ENCODE measurements at places on chromosomes 1 and 21.

GRCh38 chr1:5552787-5553484 lies 439.3 kb downstream of the NPHP4 start:
- DNase-seq: no peak

- no peak for DNase-seq
Observed at GRCh38 chr21:41920476-41920875, 33.3 kb downstream of the C2CD2 start.

- DNase-seq: no peak
Observed at GRCh38 chr1:202578565-202578964, 131.7 kb downstream of the SYT2 start.

DNA sequence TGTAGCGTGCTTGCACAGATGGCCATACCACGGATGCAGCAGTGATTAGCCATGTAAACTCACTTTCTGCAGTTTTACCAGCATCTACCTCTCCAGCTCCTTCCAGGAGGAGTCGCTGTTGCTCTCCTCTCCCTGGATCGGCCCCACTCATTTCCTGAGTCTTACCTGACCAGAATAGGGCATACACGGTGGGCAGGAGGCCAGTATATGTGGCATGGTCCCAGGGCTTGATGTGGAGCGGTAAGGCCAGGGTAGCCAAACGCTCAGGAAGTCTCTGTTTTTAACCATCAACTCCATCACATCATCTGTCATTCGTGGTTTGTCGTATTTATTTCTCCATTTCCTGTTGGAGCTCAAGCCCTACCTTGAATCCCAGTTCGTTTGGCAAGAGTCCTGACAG lies 163.4 kb upstream of the USP24 start:
- DNase-seq: no peak

DNA sequence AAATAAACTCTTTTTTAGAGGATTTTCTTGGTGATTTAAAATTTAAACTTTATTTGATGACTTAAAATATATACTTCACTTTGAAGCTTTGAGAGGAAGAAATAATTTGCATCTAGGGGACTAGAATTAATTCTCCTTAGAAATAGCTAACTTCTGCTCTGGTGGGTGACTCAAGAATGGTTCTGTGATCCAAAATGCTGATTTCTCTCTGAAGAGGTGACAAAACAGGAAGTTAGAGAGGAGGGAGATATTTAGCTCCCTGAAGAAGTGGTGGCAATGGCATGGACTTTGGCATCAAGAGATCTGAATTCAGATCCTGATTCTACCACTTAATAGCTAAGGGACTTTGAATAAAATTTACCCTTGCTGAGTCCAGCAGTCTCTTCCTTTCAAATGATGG lies 125.8 kb upstream of the ATP1B1 start:
- no peak for DNase-seq

- DNase-seq: no peak
Observed at GRCh38 chr1:72013161-72013560, 269.2 kb downstream of the NEGR1 start.

GRCh38 chr21:32349333-32349944 lies 43.4 kb downstream of the URB1 start:
- DNase-seq: no peak

DNA sequence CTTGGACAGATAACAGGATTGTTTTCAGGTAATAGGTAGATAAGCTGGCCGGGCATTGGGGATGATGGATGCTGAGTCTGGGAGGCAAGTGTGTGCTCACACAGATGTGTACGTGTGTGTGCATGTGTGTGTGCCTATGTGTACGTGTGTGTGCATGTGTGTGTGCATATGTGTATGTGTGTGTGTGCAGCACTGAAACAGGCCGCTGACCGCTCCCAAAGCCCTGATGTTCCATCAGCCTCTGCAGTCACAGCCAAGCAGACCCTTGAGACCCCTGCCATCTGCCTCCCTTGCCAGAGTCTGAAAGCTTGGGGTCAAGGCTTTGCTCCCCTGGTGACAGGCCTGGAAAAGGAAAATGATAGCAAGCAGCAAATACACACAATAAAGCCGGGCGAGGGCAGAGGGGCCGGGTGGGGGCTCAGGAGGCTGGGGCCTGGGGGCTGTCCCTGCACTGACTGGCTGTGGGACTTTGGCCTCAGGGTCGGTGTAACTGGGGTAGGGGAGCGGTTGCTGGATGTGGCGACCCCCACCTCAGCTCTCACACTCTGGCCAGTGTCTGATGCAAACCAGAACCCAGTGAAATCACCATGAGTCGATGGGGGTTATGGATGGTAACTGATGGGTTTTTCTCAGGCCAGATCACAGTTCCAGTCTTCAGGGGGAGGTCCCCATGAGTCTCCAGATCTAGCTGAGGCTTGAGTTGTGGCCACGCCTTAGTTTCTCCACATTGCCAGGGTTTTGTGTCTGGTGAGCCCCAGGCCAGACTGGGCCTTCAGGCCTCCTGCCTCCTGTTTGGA lies 9.2 kb upstream of the TNFRSF8 start:
- no peak for DNase-seq

DNA sequence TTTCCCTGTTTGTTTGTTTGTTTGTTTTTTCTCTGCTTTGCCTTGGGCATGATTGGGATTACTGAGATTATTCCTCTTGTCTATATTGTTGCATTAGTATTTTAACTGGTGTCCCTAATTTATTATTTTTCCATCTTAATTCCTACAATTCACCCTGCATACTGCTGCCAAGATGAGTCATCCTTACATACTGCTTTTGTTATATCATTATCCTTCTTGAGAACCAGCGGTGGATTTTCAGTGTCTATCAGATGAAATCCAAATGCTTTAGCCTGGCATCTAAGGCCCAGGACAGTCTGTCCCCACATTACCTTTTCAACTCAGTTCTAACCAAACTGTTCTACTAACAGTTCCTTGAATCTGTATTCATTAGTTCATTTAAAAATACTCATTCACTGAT lies 101.7 kb downstream of the OLFML2B start:
- no peak for DNase-seq

GRCh38 chr1:88266051-88266450 lies 418.0 kb upstream of the PKN2 start:
- no peak for DNase-seq

DNA sequence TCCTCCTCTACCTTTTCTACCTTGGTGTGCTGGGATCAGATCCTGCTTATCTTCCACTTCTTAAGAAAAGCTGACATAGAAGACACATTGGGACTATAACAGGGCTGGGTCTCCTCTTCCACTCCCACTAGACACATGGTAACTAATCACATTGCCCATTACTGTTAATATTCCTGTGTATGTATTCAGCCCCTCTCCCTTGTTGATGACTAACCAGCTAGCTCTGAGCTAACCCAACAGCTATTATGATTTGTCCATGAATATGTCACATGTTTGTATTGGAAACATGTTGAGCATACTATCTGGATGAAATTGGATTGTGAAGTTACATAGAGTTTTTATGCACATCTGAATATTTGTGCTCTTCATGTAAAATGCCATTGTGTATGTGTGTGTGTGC lies 52.9 kb downstream of the MPZL1 start:
- DNase-seq: no peak

DNA sequence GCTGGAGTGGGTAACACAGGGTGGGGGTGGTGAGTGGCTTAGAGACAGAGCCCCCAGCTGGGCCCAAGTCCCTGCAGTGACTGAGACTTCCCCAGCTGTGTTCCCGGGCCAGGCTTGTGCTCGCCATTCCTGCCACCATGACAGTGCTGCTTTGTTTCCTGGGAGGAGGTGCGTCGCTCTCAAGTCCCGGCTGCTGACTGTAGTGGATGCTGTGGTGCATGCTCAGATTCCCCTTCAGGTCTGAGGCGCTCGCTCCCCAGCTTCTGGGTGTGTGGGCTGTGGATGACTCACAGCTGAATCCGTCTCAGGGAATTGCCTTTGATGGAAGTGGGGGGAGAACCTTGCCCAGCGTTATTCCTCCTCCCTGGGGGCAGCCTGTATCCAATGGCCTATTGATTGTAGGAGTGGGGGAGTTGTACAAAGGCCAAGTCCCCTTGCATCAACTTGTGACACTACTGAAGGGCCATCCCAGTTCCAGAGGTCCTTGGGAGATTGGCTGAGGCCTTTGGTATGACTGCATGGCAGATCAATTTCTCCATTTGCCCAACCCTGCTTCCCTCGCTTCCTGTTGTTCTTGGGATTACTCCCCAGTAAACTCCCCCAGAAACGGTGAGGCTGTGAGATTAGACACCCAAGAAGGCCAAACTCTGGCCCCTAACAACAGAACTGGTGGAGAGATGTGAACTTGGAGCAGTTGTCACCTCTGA lies 17.8 kb upstream of the POU3F1 start:
- no peak for DNase-seq

DNA sequence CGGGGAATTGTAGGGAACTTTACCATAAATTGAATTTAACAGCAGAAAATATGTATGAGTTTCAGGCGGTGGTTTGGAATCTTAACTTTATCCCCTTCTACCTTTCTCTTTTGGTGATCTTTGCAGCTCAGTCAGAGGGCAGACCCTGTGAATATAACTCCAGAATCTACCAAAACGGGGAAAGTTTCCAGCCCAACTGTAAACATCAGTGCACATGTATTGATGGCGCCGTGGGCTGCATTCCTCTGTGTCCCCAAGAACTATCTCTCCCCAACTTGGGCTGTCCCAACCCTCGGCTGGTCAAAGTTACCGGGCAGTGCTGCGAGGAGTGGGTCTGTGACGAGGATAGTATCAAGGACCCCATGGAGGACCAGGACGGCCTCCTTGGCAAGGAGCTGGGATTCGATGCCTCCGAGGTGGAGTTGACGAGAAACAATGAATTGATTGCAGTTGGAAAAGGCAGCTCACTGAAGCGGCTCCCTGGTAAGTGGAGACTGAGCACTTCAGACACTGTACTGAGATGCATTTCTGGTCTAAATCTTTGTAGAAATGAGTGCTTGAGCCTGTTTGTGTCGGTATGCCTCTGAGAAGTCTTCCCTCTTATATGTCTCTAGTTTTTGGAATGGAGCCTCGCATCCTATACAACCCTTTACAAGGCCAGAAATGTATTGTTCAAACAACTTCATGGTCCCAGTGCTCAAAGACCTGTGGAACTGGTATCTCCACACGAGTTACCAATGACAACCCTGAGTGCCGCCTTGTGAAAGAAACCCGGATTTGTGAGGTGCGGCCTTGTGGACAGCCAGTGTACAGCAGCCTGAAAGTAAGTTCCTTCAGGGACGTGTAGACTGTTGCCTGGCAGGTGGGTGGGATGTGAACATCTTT lies 1.5 kb downstream of the CCN1 start:
- DNase-seq: no peak

DNA sequence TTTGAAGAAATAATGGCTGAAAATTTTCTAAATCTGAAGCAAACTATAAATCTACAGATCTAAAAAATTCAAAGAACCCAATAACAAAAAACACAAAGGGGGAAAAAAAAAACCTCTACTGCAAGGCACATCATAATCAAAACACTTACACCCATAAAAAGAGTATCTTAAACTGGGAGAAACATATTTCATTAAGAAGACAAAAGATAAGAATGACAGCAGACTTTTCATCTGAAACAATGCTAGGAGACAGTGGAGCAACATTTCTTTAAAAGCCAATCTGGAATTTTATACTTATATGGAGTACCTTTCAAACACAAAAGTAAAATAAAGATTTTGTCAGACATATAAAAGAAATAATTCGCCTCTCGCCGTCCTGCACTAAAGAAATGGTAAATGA lies 49.1 kb downstream of the COP1 start:
- DNase-seq: no peak

DNA sequence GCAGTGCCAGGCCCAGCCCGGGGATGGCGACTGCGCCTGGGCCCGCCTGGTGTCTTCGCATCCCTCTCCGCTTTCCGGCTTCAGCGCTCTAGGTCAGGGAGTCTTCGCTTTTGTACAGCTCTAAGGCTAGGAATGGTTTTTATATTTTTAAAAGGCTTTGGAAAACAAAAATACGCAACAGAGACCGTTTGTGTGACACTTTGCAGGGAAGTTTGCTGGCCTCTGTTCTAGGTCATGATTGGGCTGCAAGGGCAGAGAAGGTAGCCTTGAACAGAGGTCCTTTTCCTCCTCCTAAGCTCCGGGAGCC lies 719 bp downstream of the SOD1 start:
- DNase-seq: no peak

DNA sequence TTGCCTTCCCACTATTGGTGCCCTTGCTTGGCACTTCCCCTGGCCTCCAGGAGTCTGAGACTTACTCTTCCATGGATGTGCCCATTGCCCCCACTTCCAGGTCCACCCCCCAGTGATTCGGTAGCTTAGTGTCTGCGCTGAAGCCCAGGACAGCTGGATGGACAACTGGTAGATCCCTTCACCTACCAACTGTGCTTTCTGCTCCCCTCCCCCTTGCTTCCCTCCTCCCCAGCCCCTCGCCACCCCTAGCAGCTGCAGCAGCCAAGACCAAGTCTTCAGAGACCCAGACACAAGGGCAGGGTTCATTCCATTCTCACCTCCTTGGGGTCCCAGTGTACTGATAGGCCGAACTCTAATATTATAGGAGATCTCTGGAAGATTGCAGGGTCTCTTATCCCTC lies 6.9 kb downstream of the LMNA start:
- no peak for DNase-seq

GRCh38 chr1:164644268-164644667 lies 85.3 kb downstream of the PBX1 start:
- no peak for DNase-seq

GRCh38 chr1:220999872-221000863 lies 120.9 kb downstream of the HLX start:
- DNase-seq: no peak

GRCh38 chr1:33180226-33180910 lies 1.5 kb downstream of the TRIM62 start:
- DNase-seq: no peak

GRCh38 chr1:109425391-109426280 lies 612 bp downstream of the PSMA5 start:
- DNase-seq: no peak

DNA sequence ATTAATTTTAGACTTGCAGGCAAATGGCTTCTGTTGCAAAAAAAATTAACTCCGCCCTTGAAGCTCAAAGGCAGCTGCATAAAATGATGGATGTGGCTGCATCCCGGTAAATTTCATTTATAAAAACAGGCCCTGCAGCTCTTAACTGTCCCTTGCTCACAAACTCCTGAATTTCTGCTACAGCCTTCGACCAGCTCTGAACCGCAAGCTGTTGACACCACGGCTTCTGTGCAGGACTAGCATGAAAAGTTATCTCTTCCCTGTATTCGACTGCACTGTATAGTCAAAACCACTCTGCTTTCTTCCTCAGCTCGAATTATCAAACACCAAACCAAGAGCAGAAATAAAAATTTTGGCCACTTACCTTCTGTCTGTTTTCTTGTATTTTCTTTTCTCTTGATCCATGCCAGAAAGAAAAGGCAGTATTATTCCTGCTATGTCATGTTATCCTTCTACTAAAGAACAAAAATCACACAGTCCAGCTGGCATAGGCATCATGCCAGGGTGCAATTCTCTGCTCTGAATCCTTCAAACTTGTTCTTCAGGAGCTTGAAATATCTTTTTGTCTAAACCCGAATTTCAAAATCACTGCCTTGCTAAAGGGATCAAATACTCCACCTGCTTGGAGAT lies 195.5 kb upstream of the NCAM2 start:
- no peak for DNase-seq

DNA sequence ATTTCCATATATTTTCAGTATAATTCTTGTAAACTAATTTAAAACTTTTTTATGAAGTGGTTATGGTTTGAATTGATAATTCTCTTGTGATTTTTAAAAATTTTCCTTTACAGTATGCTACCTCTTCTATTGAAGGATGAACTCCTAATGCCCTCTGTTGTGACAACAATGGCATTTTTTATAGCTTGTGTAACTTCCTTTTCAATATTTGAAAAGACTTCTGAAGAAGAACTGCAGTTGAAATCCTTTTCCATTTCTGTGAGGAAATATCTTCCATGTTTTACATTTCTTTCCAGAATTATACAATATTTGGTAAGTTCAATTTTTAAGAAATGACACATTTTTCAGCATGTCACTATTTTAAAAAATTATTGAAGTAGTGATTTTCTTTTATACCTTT lies 61.4 kb downstream of the ALG6 start:
- DNase-seq: no peak

Data from T-helper 1 cell (primary cell).